ENCODE measurements at places on chromosomes 2 and 18.

GRCh38 chr2:25161055-25161781 is 7.2 kb downstream of the POMC start:
- no peak overlapping the region for H3K4me3 ChIP-seq
- H3K4me1 ChIP-seq: peaks cover 11% of the 10 kb centered on the region
- H3K27ac ChIP-seq: no peak overlapping the region
- H3K36me3 ChIP-seq: no peaks in the 10 kb centered on the region
- H3K27me3 ChIP-seq: peaks cover 11% of the 10 kb centered on the region
- DNase-seq: no peak

- no peak overlapping the region for H3K4me3 ChIP-seq
- peaks cover 7% of the 10 kb centered on the region for H3K27me3 ChIP-seq
- DNase-seq: no peak
- H3K36me3 ChIP-seq: no peaks in the 10 kb centered on the region
Observed at GRCh38 chr2:21044694-21045371, 960 bp upstream of the APOB start.

GRCh38 chr2:100178085-100178788 is 35.8 kb upstream of the AFF3 start:
- H3K4me3 ChIP-seq: no peak overlapping the region
- no peaks in the 10 kb centered on the region for H3K36me3 ChIP-seq
- no peaks in the 10 kb centered on the region for H3K27me3 ChIP-seq

DNA sequence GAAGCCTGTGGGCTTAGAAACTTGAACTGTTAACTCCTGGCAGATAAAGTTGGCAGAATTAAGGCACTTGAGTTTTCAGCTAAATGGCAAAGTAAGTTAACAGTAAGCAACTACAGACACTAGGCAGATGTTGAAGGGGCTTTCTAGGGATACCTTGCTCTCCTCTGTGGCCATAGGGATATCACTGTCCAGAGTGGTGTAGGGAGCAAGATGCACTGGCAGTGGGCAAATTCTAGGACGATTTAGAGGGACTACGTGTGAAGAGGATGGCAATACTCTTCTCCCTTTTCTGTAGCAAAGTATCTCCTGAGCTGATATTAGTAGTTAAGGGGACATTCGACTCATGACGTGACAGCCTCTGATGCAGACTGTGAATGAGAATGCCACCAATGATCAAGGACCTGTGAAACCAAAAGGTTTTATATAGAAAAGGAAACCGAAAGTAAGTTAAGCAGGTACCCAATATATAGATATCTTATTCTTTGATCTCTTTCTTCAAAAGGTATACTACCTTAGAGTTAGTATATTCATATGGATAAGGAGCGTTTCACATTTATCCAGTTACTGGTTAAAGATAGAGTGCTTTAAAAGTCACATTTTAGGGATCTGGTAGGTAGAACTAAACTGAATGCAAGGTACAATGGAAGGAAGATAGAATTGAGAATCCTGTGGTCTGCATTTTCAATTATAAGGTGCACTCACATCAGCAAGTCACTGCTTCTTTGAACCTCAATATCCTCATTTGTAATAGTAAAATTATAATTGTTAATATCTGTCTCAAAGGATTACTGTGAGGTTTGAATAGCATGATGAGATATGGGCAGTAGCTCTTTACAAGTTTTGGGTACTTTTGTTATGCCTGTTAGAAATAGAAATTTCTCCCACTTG is 106.4 kb downstream of the KCNH7 start:
- no peaks in the 10 kb centered on the region for H3K36me3 ChIP-seq
- no peak for DNase-seq
- H3K27ac ChIP-seq: no peak overlapping the region
- no peaks in the 10 kb centered on the region for H3K27me3 ChIP-seq

DNA sequence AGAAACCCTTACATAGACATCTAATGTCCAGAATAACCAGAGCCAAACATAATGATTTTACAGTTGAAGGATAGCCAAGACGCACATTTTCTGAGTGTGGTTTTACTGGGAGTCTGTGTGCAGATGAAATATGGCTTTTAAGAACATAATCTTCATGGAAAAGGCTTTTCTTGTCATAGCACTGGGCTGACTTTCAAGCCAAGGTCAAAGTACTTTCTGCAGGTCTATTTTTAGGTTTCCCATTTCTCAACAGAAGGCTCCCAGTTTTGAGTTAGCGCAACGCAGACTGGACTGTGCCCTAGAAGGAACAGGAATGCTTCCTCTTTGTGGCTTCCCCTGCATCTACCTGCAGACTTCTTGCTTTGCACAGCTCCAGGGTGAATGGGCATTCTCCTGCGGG is 92.3 kb upstream of the UPP2 start:
- H3K36me3 ChIP-seq: no peaks in the 10 kb centered on the region
- H3K4me1 ChIP-seq: peaks cover 6% of the 10 kb centered on the region
- no peak for DNase-seq
- peaks cover 5% of the 10 kb centered on the region for H3K27me3 ChIP-seq
- no peak overlapping the region for H3K4me3 ChIP-seq

DNA sequence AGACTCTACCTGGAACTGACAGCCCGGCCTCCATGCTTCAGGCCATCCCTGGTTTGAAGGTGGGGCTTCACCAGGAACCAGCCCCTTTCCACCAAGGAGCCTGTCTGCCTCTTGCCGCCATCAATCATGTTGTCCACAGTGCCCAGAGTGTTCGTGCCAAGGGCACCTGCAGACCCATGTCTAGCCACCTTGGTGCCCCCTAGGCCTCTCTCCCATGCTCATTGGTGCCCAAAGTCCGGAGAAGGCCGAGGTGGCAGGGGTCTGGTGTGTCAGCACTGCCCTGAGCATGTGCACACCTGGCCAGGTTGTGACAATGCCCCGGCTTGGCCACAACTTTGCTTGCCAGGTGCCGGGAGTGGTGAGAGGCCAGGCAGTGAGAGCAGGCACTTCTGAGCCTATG is 114.8 kb downstream of the COPS8 start:
- H3K27ac ChIP-seq: no peak overlapping the region
- DNase-seq: no peak
- H3K4me3 ChIP-seq: no peak overlapping the region

- peaks cover 5% of the 10 kb centered on the region for H3K36me3 ChIP-seq
- no peaks in the 10 kb centered on the region for H3K4me1 ChIP-seq
- DNase-seq: no peak
- H3K27me3 ChIP-seq: no peaks in the 10 kb centered on the region
Observed at GRCh38 chr2:191417746-191418145, 172.5 kb downstream of the MYO1B start.

- peaks cover 3% of the 10 kb centered on the region for H3K36me3 ChIP-seq
- no peak overlapping the region for H3K4me3 ChIP-seq
- DNase-seq: no peak
- no peaks in the 10 kb centered on the region for H3K27me3 ChIP-seq
Observed at GRCh38 chr2:9219027-9219445, 12.4 kb downstream of the ASAP2 start.

DNA sequence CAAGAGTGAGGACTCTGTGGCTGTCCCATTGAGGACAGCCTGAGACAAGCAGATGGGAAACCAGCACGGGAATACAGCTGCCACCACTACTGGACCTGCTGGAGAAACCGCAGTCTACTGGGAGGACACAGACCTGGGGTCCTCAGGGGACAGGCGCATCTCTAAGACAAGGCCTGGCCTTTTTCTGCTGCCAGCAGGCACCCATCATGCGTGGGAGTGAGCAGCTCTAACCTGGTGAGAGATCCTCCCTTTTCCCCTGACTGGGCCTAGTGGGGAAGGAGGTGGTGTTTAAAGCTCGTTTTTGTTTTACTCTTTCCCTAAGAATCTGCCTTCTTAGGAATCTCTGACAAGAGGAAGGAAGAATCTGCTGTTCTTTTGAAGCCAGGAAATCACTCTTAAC is 36.6 kb downstream of the CYRIA start:
- no peaks in the 10 kb centered on the region for H3K27me3 ChIP-seq
- no peak overlapping the region for H3K27ac ChIP-seq
- no peak for DNase-seq
- H3K4me1 ChIP-seq: peaks cover 9% of the 10 kb centered on the region
- no peaks in the 10 kb centered on the region for H3K36me3 ChIP-seq

DNA sequence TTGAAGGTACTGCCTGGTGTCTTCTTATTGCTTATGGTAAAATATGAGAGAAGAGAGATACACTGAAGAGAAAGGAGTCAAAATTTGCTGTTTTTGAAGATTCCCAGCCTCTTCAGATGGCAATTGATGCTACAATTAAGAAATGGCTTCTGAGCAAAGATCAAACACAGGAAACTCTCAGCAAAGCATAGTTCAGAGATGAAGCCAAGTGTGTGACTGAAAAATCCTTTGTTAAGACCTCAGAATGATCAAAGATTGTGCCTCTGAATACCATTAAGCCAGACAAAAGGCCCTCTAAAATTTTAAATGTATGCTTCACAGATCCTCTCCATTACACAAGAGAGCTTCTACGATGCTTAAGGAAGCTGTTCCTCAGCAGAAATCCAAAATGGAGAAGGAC is 216.3 kb downstream of the UXS1 start:
- H3K27ac ChIP-seq: no peak overlapping the region
- no peaks in the 10 kb centered on the region for H3K27me3 ChIP-seq
- no peak for DNase-seq
- H3K36me3 ChIP-seq: peaks cover 12% of the 10 kb centered on the region

DNA sequence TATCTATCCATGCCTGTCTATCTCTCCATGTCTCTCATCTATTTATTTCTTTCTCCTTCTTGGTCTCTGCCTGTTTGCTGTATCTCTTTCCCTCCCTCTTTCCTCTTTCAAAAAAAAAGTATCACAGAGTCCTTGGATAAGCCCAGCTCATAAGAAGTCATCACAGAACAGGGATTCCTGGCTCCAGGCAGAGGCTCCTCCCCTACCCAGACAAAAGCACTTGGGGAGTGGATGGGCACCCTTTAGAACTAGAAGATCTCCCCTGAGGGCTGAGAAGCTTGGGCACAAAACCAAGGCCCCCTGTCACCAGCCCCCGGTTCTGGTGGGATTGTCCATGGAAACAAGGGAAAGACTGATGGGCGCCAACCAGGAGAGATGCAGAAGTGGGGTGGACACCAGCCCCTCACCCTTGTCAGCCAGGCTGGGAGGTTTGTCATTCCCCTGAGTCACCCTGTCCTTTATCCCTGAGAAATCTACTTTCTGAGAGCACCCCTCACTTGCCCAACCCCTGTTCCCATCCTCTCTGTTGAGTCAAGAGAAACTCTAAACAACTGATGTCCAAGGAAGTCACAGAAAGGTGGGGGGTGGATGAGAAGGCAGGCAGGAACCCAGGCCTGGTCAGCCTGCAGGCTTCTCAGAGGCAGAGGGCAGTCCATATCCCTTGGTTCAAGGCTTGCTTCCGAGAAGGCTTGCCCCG is 127.1 kb downstream of the TNS1 start:
- H3K27me3 ChIP-seq: no peaks in the 10 kb centered on the region
- no peaks in the 10 kb centered on the region for H3K4me1 ChIP-seq
- DNase-seq: no peak
- H3K27ac ChIP-seq: no peak overlapping the region
- no peak overlapping the region for H3K4me3 ChIP-seq

DNA sequence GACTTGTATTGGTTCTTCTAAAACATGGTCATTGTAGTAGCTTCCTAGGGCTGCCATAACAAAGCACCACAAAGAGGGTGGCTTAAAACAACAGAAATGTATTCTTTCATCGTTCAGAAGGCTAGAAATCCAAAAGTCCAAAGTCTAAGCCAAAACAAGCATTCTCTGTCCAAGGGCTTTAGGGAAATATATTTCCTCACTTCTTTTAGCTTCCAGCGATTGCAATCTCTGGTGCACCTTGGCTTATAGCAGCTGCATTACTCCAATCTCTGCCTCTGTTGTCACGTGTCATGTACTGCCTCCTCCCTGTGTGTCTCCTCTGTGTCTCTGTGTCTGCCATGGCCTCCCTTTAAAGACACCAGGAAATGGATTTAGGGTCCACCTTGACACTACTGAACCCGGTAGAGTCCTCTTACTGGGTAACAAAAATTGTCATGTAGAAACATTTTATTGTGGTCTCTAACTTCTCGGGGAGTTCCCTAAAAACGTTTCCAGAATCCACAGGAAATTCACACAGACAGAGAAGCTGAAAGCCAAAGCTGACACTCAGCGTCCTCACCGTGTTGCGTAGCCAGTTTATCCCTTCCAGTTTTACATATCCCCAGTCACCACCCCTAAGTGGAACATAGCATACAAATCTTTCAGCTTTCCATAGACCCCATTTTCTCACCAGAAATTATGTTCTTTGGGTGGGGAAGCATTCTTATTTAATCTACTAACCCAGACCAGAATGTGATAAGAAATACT is 20.7 kb upstream of the TTN start:
- no peak for DNase-seq
- no peak overlapping the region for H3K27ac ChIP-seq
- no peaks in the 10 kb centered on the region for H3K36me3 ChIP-seq
- H3K27me3 ChIP-seq: peaks cover 2% of the 10 kb centered on the region

DNA sequence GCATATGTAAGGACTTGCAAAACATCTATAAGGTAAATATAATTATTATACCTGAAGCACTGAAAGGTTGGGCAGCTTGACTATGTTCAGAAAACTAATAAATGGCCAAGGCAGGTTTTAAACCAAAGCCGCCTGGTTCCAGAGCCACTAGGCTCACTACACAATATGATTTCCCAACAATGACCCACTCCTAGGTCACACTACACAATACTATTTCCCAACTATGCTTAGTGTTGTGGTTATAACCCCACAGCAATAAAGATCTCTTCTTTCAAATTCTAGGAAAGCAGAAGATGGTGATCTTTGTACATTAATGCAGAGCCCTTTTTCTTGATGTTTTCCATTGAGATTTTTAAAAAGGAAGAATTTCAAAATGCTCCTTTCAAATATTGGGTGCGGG is 180.4 kb downstream of the CYRIA start:
- no peaks in the 10 kb centered on the region for H3K36me3 ChIP-seq
- peaks cover 4% of the 10 kb centered on the region for H3K27me3 ChIP-seq
- no peak overlapping the region for H3K27ac ChIP-seq
- DNase-seq: no peak
- no peaks in the 10 kb centered on the region for H3K4me1 ChIP-seq
- H3K4me3 ChIP-seq: no peak overlapping the region

DNA sequence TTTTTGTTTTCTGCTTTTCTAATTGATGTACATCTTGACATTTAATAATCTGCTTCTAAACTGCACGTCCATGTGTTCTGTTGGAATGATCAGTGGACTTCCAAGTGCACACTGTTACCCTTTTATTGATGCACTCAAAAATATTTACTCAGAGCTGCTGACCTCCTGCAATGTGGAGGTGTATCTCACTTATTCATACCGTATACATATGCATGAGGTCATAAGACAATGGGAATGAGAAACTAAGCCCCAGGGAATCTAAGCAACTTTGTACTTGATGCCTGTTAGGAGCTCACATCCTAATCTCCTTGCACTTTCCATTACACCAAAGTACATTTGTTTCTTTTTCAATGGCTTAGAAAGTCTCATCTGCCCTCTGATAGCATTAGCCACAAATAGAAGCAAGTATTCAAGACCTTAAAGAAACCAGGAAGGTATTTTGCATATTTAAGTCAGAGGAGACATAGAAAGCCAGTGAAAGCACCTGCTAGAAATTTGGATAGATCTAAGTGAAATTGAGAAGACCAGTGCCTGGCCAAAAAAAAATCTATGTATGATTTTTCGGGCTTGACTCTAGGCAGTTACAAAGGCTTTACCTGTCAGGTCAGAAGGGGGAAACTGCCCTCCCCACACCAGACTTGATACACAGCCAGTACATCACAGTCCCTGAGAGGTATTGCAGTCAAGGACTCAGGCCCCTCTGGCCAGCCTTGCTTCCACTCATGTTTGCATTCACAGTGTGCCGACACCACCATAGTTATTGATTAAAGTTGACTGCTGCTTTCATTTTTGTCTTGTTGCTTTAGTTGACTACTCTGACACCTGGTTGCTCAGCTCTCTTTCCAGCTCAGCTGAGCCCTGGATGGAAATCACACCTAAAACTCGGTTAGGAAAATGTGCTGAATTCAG is 391.7 kb upstream of the CYRIA start:
- no peaks in the 10 kb centered on the region for H3K36me3 ChIP-seq
- H3K4me3 ChIP-seq: no peak overlapping the region

GRCh38 chr2:234178330-234179030 is 128.0 kb downstream of the SPP2 start:
- no peaks in the 10 kb centered on the region for H3K27me3 ChIP-seq
- DNase-seq: no peak
- no peak overlapping the region for H3K27ac ChIP-seq

Measured in glutamatergic neuron (in vitro differentiated cells).